ENCODE measurements at places on chromosomes 6 and 20. TPM values are rescaled to one million over a fixed set of nuclear protein-coding genes. Genes with fewer than 3 reads are reported as not detected.

GRCh38 chr6:167462514-167463312 is 137.8 kb downstream of the TTLL2 start:
- DNase-seq = no peak
- no peak overlapping the region for H3K27ac ChIP-seq
- no peak overlapping the region for H3K4me3 ChIP-seq
- no peaks in the 10 kb centered on the region for H3K27me3 ChIP-seq

- no peaks in the 10 kb centered on the region for H3K36me3 ChIP-seq
- no peak overlapping the region for H3K4me3 ChIP-seq
Measured at GRCh38 chr20:15682690-15683089, 890.6 kb downstream of the KIF16B start.

GRCh38 chr6:167054987-167055386 is 55.8 kb downstream of the CEP43 start:
- H3K27ac ChIP-seq = no peak overlapping the region
- DNase-seq = no peak
- no peaks in the 10 kb centered on the region for H3K36me3 ChIP-seq
- no peaks in the 10 kb centered on the region for H3K4me1 ChIP-seq

- peaks cover 5% of the 10 kb centered on the region for H3K4me1 ChIP-seq
- H3K4me3 ChIP-seq = no peak overlapping the region
- peaks cover under 1% of the 10 kb centered on the region for H3K27me3 ChIP-seq
- no peaks in the 10 kb centered on the region for H3K36me3 ChIP-seq
- no peak overlapping the region for H3K27ac ChIP-seq
Measured at GRCh38 chr6:218153-219018, 73.9 kb upstream of the DUSP22 start.

DNA sequence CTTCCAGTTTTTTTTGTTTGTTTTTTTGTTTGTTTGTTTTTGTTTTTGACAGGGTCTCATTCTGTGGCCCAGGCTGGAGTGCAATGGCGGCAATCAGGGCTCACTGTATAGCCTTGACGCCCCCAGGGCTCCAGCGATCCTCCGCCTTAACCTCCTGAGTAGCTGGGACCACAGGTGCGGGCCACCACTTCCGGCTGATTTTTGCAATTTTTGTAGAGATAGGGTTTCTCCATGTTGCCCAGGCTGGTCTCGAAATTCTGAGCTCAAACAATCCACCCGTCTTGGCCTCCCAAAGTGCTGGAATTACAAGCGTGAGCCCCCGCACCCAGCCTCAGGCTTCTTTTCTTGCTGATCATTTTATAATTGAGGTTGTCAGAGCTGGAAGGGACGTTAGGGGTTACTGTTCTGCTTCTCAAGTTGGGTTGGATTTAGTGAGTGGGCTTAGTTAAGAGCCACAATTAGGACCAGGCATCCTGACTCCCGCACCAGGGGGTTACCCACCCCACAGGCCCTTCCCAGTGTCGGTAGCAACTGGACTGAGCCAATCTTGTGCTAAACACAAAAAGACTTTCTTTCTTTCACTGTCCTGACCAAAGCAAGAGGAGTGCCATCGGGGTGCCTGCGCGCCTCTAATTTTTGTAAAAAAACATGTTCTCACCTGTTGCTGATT is 13.1 kb upstream of the ZSCAN9 start:
- DNase-seq = no peak
- H3K4me1 ChIP-seq = no peaks in the 10 kb centered on the region
- H3K27me3 ChIP-seq = peaks cover 28% of the 10 kb centered on the region
- peak overlapping the region; percentile 58 for H3K4me3 ChIP-seq

DNA sequence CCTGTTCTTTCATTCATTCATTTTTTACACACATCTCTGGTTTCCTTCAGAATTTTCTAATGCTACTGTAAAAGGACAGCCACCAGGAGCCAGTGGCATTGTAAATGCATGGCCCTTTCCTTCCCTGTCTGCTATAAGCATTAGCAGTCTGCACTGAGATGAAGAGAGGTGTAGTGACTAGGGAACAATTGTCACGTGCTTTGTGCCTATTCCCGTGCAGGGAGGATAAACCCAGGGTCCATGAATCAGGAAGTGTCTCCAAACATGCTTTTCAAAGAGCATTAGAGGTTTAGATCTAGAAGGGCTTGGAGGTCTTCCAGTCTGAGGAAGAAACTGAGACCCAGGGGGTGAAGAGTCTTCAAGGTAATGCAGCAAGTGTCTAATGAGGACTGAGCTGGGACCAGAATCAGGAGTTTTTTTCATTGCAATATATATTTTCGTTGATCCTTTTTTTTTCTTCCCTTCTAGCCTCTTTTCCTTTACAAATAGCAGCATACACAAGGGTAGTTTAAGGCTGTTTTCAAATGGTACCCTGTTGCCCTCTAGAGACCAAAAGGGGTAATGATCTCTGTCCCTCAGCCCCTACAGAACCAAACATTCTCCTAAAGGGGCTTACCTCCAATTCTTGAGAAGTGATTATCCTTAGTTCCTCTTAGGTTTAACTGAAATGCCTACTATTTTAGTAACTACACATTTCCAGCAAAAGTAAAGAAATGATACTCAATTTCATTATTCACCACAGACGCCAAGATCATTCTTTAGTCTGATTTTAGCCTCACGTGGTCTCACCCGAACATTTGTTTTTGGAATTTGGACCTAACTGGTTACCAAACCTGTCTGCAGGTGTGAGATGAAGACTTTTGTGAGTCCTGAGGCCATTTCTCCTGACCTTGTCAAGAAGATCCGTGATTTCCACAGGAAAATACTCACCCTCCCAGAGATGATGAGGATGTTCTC is 6.6 kb downstream of the TRIM15 start:
- no peak overlapping the region for H3K27ac ChIP-seq
- DNase-seq = peak; percentile 49
- no peak overlapping the region for H3K4me3 ChIP-seq
- H3K27me3 ChIP-seq = peaks cover 55% of the 10 kb centered on the region

LEMD2 gene
- 43.6 TPM for polyA plus RNA-seq

PHACTR3 gene
- not detected for polyA plus RNA-seq

GRCh38 chr6:70080443-70081070 is 214.2 kb downstream of the COL19A1 start:
- H3K4me3 ChIP-seq = no peak overlapping the region
- H3K27ac ChIP-seq = no peak overlapping the region
- no peak for DNase-seq
- H3K4me1 ChIP-seq = no peaks in the 10 kb centered on the region
- H3K27me3 ChIP-seq = no peaks in the 10 kb centered on the region

GRCh38 chr6:126444659-126445273 is 104.9 kb downstream of the CENPW start:
- peak; percentile 23 for DNase-seq
- no peak overlapping the region for H3K27ac ChIP-seq
- no peaks in the 10 kb centered on the region for H3K36me3 ChIP-seq
- H3K4me3 ChIP-seq = no peak overlapping the region

MOG gene
- polyA plus RNA-seq = not detected

DCBLD1 gene
- 20.1 TPM for polyA plus RNA-seq

VSTM2L gene
- 0.19 TPM for polyA plus RNA-seq

DNA sequence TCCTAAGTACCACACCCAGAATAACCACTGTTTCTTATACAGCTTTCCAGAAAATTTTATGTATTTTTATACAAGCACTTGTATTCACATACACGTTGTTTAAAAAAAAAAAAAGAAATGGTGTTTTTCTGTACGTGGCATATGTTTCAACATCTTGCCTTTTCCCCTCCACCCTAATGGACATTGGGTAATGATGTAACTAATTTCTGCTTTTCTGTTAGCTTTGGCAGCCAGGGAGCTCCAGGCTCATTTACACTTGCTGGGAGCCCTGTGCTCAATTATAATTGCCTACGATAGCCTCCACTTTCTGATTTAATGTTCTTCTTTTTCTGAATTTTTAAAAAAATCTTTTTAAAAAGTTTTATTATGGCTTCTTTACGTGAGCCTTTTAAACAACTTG is 352.4 kb downstream of the UTRN start:
- H3K36me3 ChIP-seq = no peaks in the 10 kb centered on the region
- no peak for DNase-seq
- H3K27me3 ChIP-seq = no peaks in the 10 kb centered on the region
- H3K4me1 ChIP-seq = no peaks in the 10 kb centered on the region
- H3K4me3 ChIP-seq = no peak overlapping the region

- no peak overlapping the region for H3K4me3 ChIP-seq
- DNase-seq = no peak
- no peaks in the 10 kb centered on the region for H3K4me1 ChIP-seq
- no peaks in the 10 kb centered on the region for H3K27me3 ChIP-seq
Measured at GRCh38 chr6:67952121-67952520, 683.0 kb upstream of the ADGRB3 start.

GJA10 gene
- not detected for polyA plus RNA-seq

DNA sequence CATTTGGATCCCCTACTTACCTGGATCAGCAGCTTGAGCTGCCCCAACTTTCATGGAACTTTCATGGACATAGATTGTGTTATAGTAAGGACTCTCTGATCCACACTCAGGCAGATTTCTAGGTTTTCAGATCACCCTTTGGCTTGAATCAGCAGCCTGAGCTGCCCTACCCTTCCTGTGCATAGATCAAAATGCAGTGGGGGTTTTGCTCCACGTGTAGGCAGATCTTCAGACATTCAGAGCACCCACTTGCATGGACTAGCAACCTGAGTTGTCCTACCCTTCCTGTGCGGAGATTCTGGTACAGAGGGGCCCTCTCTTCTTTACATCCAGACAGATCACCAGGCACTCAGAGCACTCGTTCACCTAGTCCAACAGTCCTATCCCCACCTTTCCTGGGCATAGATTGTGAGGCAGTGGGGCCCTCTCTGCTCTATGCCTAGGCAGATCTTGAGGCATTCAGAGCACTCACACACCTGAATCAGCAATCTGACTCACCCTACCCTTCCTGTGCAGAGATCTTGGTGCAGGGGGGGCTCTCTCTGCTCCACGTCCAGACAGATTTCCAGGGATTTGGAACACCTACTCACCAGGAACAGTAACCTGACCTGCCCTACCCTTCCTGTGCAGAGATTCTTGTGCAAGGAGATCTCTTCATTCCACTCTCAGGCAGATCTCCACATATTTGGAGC is 705.2 kb upstream of the NRSN1 start:
- no peak for DNase-seq
- H3K36me3 ChIP-seq = no peaks in the 10 kb centered on the region
- no peak overlapping the region for H3K27ac ChIP-seq

DNA sequence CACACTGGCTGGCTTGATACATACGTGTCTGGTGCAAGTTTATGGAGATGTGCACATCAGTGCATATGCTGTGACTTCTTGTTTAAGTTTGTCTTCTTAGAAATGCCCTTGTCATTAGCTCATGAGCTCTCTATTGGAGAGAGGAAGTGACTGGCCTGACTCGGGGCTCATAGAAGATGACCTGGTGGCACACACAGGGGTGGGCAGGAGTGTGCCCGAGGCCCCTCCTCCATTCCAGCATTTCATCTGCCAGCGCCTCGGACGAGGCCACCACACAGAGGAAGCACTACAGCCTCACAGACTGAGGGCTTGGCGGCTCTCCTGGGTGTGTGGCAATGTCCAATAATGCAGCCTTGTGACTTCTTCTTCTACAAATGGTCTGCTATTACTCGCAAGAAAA is 109.7 kb downstream of the FAM120B start:
- H3K36me3 ChIP-seq = no peaks in the 10 kb centered on the region
- H3K4me3 ChIP-seq = no peak overlapping the region
- peaks cover 5% of the 10 kb centered on the region for H3K4me1 ChIP-seq
- DNase-seq = no peak
- H3K27ac ChIP-seq = no peak overlapping the region

GRCh38 chr6:11653028-11653583 is 115.6 kb downstream of the TMEM170B start:
- no peaks in the 10 kb centered on the region for H3K27me3 ChIP-seq
- peak overlapping the region; percentile 63 for H3K27ac ChIP-seq
- no peak overlapping the region for H3K4me3 ChIP-seq
- peaks cover 36% of the 10 kb centered on the region for H3K4me1 ChIP-seq
- H3K36me3 ChIP-seq = no peaks in the 10 kb centered on the region
- DNase-seq = peak; percentile 97

DNA sequence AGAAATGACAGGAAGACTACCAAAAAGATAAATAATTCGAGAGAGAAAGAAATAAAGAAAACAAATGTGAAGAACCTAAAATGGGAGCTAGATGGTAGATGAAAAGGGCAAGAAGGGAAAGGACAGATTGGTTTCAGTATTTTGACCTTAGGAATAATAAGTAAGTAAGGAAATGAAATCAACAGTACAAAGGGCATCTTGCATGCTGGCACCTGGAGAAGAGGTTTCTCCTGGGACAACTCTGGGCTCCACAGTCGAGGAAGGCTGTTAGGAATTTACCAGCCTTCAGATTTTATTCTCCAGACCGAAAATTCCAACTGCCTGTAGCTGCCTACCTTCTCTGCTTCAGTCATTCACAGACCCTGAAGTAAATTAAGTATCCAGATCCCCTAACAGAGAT is 80.5 kb downstream of the SMLR1 start:
- H3K27me3 ChIP-seq = no peaks in the 10 kb centered on the region
- H3K4me3 ChIP-seq = no peak overlapping the region
- no peak for DNase-seq
- H3K4me1 ChIP-seq = peaks cover 14% of the 10 kb centered on the region
- no peaks in the 10 kb centered on the region for H3K36me3 ChIP-seq
- H3K27ac ChIP-seq = peak overlapping the region; percentile 21

DNA sequence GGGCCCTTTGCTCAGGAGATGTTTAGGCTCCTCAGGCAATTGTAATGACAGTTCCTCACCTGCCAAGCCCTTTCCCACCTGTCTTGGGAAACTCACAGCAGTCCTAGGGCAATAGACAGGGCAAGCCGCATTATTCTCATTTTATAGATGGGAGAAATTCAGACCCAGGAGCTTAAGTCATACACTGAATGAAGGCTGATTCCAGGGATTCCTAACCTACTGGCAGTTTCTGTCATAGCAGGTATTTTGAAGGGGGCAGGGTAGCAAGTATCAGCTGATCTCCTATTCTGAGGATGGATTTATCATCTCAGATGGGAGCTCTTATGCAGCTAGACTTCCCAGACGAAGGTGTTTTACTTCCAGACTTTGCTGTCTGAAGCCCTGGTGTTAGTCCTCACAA is 61.4 kb upstream of the MYL9 start:
- no peaks in the 10 kb centered on the region for H3K27me3 ChIP-seq
- H3K4me1 ChIP-seq = peaks cover 38% of the 10 kb centered on the region
- no peak for DNase-seq
- H3K36me3 ChIP-seq = peaks cover 11% of the 10 kb centered on the region
- no peak overlapping the region for H3K27ac ChIP-seq

Measured in IMR-90 (cell line).